ENCODE measurements at places on chromosomes 1 and 21. TPM values are rescaled to one million over a fixed set of nuclear protein-coding genes. Genes with fewer than 3 reads are reported as not detected.
A peak's percentile ranks its signal among the peaks of the same experiment; 100 is the strongest.

Gene IFI44L
- total RNA-seq = 8.0 TPM

Gene RAB7B
- total RNA-seq = 3.6 TPM

Gene PTPN22
- total RNA-seq = 0.89 TPM

Gene CPLANE2
- 8.3 TPM for total RNA-seq

Gene CCDC190
- total RNA-seq = not detected

Gene KCNK2
- total RNA-seq = 5.7 TPM

Gene RPE65
- not detected for total RNA-seq

Gene SH3BGRL3
- total RNA-seq = 170 TPM

DNA sequence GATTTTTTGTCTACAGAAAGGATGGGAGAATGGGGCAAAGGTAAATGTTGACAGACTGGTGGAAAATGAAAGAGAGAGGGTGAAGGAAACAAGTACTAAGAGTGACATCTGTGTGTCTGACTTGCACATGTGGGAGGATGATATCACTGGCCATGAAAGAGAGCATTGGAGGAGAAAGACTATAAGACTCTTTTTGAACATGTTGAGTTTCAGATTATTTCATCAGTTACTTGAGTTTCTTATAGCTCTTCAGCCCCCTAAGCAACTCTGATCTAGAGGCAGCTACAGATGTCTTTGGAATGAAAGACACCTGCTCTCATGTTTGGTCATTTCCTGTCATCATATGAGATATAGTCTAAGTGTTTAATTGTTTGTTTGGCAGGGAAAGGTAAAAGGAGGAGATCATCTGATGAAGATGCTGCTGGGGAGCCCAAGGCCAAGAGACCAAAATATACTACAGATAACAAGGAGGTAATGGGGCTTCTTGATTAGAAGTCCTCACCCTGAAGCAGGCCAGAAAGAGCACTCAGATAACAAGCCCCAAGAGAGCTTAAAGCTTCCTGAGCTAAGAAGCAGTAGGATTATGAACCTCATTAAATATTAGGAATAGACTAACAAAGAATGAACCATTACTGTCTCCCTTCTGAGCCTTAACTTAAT, 4.5 kb downstream of the POLR3C start:
- H3K4me1 ChIP-seq = peaks cover 6% of the 10 kb centered on the region
- DNase-seq = no peak

DNA sequence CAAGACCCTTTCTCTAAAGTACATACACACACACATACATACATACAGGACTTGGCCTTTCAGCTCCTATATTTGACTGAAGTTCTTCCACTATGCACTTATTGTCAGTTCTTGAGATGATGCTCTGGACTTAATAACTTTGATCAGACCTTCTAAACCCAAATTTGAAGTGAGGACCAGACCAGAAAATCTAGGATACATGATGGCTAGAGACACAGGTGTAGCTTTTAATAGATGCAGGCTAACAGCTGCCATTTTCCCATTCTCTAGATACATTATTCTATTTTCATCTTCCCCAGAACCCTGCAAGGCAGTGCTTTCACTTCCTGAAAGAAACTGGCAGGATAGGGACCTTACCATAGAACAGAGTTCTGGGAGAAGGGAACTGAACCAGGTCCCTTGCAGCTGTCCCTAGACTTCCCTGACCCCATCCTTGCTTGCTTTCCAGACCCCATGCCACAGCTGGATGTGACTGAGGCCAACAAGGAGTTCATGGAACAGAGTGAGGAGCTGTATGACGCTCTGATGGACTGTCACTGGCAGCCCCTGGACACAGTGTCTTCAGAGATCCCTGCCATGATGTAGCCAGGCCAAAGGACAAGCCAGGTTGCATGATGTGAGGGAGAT, 14.9 kb upstream of the RAB42 start:
- no peak overlapping the region for H3K4me3 ChIP-seq
- H3K27ac ChIP-seq = peak overlapping the region; percentile 39
- H3K36me3 ChIP-seq = peaks cover 82% of the 10 kb centered on the region
- H3K4me1 ChIP-seq = peaks cover 10% of the 10 kb centered on the region

GRCh38 chr1:242002510-242002909, 3.6 kb upstream of the MAP1LC3C start:
- no peaks in the 10 kb centered on the region for H3K36me3 ChIP-seq
- no peak overlapping the region for H3K27ac ChIP-seq
- H3K27me3 ChIP-seq = no peaks in the 10 kb centered on the region
- peaks cover 7% of the 10 kb centered on the region for H3K4me1 ChIP-seq
- no peak for DNase-seq

- no peak overlapping the region for H3K27ac ChIP-seq
- H3K27me3 ChIP-seq = no peaks in the 10 kb centered on the region
- peaks cover 11% of the 10 kb centered on the region for H3K36me3 ChIP-seq
- no peak overlapping the region for H3K4me3 ChIP-seq
These were observed 41.2 kb upstream of the CFAP298 start for GRCh38 chr21:32653326-32653901.

DNA sequence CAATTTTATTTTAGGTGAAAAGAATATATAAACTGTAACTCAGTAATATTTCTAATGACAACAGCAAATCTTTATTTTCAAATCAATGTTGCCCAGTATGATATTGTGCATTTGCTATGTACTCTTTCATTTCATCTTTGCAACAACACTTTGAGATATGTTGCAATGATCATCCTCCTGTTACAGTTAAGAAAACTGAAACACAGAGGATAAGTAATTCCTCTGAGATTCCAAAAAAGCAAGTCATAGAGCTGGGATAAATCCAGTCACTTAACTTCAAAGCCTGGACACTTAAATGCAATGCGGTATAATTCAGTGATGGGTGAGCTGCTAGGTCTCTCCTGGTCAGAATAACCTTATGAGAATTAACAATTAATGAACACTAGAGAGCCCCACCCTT, 48.6 kb upstream of the EXO1 start:
- H3K36me3 ChIP-seq = no peaks in the 10 kb centered on the region
- H3K27me3 ChIP-seq = no peaks in the 10 kb centered on the region
- H3K4me3 ChIP-seq = no peak overlapping the region
- peak; percentile 51 for DNase-seq
- H3K27ac ChIP-seq = peak overlapping the region; percentile 8

- peaks cover 39% of the 10 kb centered on the region for H3K36me3 ChIP-seq
- no peaks in the 10 kb centered on the region for H3K4me1 ChIP-seq
- no peaks in the 10 kb centered on the region for H3K27me3 ChIP-seq
- no peak overlapping the region for H3K4me3 ChIP-seq
- H3K27ac ChIP-seq = no peak overlapping the region
These were observed 33.8 kb upstream of the RCAN3 start for GRCh38 chr1:24468685-24469316.

DNA sequence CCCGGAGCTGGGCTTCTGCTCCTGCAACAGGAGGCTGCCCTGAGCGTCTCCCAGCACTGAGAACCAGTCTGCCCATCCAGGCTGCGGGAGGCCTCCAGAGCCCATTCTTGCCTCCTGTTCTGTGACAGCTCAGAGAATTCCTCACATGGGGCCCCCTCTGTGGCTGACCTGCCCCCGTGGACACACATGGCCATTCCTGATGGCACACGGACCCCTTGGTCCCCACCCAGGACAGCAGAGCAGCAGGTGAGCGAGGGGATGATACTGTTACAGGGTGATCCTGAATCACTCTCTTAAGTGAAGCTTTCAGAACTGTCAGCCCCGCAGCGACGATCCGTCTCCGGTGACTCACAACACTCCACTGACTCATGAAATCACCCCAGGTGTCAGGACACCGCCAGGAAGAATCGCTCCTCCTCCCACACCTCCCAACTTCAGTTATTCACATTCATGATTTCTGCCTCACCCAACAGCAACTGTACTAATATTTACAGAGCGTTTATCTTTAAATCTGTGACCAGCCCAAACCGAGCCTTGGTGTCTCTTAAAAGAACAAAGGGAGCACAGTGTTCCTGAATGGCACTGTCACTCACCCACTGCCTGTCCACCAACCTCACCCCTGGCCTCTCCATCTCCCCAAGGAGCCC, 22.5 kb downstream of the CHD5 start:
- peak; percentile 92 for DNase-seq
- peaks cover 26% of the 10 kb centered on the region for H3K4me1 ChIP-seq
- H3K27ac ChIP-seq = peak overlapping the region; percentile 84
- no peak overlapping the region for H3K4me3 ChIP-seq

DNA sequence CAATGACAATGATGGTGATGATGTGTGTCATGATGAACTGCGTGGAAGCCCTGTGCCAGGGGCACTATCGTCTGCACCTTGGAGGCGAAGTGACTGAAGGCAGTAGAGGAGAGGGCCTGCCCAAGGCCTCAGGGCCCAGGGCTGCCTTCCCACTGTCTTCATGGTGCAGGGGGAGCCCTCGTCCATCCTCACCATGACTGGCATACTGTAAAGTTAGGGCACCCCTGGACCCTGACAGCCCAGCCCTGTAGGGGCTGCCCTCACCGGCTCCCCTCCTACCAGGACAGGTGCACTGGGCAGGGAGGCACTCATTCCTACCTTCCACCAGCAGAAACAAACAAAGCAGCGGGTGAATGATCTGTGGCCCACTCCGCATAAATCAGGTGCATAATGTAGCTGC, 156.9 kb upstream of the C1orf174 start:
- no peaks in the 10 kb centered on the region for H3K4me1 ChIP-seq
- no peaks in the 10 kb centered on the region for H3K36me3 ChIP-seq
- DNase-seq = no peak

DNA sequence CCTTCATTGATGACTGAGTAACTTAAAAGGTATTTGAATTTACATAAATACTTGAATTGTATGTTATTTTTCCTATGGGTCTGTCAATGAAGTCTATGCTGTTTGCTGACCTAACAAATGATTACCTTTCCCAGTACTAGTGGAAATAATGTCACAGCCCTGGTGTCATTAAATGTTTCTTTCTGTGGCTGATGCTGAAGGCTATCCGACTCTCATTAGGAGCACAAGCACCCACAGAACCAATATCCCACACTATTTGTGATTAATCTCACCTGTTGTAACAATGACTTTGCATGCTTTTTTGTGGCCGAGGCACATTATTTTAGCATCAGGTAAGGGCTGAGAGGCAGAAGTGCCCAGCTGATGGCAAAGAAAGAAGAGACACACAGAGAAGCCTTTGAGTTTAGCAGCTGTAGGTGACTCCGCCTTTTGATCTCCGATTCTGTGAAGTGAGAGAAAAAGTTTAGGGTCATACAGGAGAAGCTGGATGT, 25.8 kb upstream of the TRIM45 start:
- H3K27ac ChIP-seq = peak overlapping the region; percentile 63
- peaks cover 29% of the 10 kb centered on the region for H3K4me1 ChIP-seq
- no peak overlapping the region for H3K4me3 ChIP-seq
- H3K27me3 ChIP-seq = no peaks in the 10 kb centered on the region

- H3K4me1 ChIP-seq = peaks cover 2% of the 10 kb centered on the region
- no peaks in the 10 kb centered on the region for H3K36me3 ChIP-seq
- no peak for DNase-seq
- H3K27me3 ChIP-seq = no peaks in the 10 kb centered on the region
- H3K4me3 ChIP-seq = no peak overlapping the region
- no peak overlapping the region for H3K27ac ChIP-seq
These were observed 20.2 kb upstream of the S1PR1 start for GRCh38 chr1:101216623-101217022.

DNA sequence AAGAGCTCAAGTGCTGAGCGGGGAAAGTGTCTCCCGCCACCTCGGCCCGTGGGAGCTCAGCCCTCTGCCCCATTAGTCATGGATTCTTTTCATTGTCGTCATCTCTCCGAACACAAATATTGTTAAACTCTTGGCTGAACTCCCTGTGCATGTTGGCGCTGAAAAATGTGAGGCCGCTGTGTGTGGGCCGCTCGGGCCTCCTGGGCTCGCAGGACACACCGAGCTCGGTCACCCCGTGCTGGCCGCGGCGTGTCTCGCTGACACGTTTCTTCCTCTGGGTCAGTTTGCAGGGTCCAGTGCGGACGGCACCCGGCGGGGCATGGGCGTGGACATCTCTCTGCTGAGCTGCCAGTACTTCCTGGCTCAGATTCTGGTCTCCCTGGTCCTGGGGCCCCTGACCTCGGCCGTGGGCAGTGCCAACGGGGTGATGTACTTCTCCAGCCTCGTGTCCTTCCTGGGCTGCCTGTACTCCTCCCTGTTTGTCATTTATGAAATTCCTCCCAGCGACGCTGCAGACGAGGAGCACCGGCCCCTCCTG, 25.6 kb downstream of the SLC45A1 start:
- DNase-seq = peak; percentile 93
- peaks cover 14% of the 10 kb centered on the region for H3K27me3 ChIP-seq
- peaks cover 7% of the 10 kb centered on the region for H3K36me3 ChIP-seq
- H3K27ac ChIP-seq = peak overlapping the region; percentile 65

DNA sequence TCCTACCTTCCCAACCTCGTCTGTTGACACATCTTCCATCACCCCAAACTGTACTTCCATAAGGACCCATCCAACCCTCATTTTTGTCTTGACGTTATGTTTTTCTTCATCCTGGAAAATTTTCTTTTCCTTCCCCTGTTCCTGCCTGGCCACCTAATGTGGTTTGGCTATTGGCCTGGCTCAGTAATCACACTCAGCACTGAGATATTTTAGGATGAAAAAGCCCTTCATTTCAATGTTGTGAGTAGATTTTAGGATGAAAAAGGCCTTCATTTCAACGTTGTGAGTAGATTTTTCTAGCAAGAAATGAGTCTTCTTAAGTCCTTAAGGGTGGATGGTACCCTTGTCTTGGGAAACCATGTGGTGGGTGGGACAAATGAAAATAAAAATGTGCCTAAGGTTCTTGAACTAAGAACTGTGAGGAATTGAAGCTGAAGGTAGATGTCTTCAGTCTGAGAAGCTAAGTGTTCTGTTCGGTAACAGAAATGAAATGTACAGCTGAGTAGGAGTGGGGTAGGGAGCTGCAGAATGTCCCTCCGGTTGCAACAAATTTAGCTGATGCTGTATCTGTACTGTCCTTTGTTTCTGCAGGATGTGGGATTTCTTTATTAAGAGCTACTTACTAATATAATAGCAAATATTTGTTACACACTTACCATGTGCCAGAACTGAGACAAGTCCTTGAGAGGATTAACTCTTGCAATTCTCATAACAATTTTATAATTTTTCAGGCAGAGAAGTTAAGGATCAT, 36.1 kb downstream of the DNTTIP2 start:
- peaks cover 26% of the 10 kb centered on the region for H3K36me3 ChIP-seq
- DNase-seq = no peak
- peaks cover 16% of the 10 kb centered on the region for H3K4me1 ChIP-seq
- no peak overlapping the region for H3K4me3 ChIP-seq
- no peaks in the 10 kb centered on the region for H3K27me3 ChIP-seq
- H3K27ac ChIP-seq = no peak overlapping the region

- H3K4me1 ChIP-seq = peaks cover 7% of the 10 kb centered on the region
- no peak overlapping the region for H3K4me3 ChIP-seq
- DNase-seq = no peak
These were observed 14.2 kb upstream of the TTC22 start for GRCh38 chr1:54815086-54815876.

DNA sequence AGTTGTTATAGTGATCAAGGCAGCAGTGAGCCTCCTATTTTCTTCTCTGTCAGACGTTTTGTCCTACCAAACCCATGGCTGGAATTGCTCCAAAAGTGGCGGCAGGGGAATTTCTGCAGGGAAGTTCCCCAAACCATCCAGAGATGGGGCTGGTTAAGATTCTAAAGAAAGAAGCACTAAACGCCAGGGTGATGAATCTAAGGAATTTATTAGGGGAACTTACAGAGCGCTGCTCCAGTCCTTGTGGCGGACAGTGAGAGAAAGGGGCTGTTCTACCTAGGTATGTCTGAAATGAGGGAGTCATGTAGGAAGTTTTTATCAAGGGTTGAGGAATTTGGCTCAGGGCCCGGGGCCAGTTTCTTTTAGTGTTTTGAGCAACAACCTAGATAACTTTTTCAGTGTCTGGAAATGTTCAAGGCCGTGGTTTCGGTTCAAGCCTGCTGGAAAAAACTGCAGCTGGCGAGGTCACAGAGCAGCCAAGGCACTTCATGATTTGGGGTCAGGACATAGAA, 222.4 kb upstream of the B3GALT2 start:
- peaks cover 10% of the 10 kb centered on the region for H3K4me1 ChIP-seq
- H3K27me3 ChIP-seq = no peaks in the 10 kb centered on the region
- H3K4me3 ChIP-seq = no peak overlapping the region
- DNase-seq = no peak
